CD4-positive, alpha-beta T cell treated with Interleukin-2 at 100 ng/mL for 4 hours (primary cell): ENCODE measurements at places on chromosomes 3 and 15.

DNA sequence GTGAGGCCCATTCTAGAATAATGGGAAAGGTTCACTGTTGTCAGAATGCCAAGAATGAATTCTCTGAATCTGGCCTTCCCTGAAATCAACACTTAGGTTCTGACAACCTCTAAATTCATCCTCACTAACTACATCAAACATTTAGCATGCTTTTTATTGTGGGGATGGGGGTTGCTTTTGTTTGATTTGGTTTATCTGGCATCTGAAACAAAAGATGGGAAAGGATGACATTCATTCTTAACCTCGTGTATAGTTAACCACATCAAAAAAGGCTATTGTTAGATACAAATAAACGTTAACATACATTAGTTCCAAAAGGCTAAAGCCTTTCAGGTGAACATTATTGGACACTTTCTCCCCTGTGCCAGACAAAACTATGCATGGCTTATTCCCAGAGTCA, 357.3 kb downstream of the FHIT start:
- no peak for DNase-seq

- no peak for DNase-seq
These were observed 83.4 kb downstream of the DCLK3 start for GRCh38 chr3:36680952-36681351.

GRCh38 chr3:43071313-43071893, 34.5 kb downstream of the POMGNT2 start:
- peak; percentile 46 for DNase-seq

DNA sequence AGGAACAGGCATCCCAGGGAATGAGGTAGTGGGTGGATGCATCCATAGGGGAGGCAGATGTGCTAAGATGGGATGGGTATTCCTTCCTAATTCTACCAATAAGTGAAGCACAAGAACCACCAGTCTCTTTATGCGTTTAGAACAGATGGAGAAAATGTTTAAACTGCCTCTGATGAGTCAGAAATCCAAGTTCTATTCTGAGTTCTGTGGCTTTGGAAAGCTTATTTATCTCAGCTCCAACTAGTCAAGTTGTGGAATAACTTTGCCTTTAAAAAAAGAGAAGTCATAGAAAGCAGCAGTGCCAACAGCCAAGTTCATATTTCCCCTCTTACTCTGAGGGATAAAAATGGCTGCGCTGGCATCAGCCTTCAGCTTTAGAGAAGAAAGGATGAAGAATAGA, 761.7 kb downstream of the IGSF11 start:
- DNase-seq: no peak

GRCh38 chr3:44323341-44323955, 15.1 kb upstream of the TCAIM start:
- DNase-seq: peak; percentile 55

DNA sequence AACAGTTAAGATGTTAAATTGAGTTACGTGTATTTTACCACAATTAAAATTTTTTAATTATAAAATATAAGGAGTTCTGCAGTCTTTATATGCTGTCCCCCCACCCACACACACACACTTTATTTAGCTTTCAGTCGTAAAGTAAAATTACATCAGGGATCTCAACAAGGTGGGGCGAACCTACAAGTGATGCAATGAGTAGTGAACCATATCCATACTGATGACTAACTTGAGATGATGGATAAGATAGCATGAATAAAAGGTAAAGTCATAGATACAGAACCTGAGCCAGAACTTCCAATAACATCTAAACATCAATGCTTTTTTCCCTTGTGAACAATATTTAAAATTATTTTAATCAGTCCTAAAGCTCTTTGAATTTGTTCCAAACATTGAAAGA, 77.2 kb downstream of the VPS13C start:
- DNase-seq: no peak

DNA sequence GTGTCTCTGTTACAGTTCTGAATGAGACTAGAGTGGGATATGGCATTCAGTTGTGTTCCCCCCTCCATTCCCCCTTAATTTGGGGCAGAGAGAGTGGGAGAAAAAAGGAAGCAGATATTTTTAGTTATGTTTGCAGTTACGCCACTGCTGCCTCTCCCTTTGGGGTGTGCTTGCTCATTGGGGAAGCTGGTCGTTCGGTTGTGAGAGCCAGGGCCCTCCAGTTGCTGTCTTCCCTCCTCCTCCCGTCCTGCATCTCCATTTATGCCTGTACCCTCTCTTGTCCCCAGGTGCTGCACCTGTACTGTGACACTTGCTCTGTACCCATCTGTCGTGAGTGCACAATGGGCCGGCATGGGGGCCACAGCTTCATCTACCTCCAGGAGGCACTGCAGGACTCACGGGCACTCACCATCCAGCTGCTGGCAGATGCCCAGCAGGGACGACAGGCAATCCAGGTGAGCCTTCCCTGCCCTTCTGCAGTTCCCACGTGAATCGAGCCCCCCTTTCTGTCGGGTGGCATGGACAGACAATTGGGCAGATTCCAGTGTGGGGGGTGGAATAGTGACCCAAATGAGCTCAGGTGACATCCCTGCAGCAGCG, 55.8 kb downstream of the TRIM71 start:
- no peak for DNase-seq

GRCh38 chr15:36661042-36661441, 81.6 kb downstream of the CDIN1 start:
- DNase-seq: no peak

DNA sequence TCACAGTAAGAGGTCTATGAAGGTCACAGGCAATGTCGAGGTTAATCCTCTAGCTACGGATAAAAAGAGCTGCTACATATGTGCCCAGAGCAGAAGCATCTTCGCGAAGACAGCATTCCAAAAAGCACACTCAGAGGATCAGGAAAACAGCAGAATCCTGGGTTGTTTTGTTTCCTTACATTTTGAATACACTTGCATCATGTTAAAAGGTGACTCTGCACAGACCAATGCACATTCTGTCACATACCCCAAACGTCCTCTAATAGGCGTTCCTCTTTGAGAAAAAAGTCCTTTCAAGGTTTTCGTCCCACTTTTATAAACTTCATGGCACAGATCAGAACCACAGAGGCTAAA, 52.7 kb downstream of the VGLL4 start:
- no peak for DNase-seq

GRCh38 chr3:11021611-11022011, 29.1 kb downstream of the SLC6A1 start:
- no peak for DNase-seq

DNA sequence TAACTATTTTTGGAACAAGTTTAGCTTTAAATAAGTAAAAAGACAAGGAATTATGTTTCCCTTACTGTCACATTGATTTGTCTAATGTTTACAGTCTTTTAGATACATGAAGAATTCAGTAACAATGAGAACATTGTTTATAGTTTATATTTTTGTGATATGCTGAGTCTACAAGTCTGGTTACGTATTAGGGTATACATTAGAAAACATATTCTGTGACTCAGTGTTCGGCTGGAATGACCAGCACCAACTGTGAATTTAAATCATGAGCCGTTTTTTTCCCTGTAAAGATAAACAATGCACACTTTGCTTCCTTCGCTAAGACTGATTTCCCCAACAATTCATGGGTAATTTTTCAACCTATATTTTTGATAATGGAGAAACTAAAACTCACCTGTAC, 131.5 kb downstream of the DUT start:
- DNase-seq: no peak

GRCh38 chr15:78565951-78566774, 843 bp downstream of the CHRNA5 start:
- DNase-seq: no peak
